NT2/D1 (cell line): ENCODE measurements at places on chromosomes 2 and 18.

- DNase-seq, result peak; percentile 28
Observed at GRCh38 chr2:151669585-151670081, 64.6 kb downstream of the NEB start.

GRCh38 chr2:27796791-27797765 is 25.6 kb downstream of the MRPL33 start:
- no peak for DNase-seq

DNA sequence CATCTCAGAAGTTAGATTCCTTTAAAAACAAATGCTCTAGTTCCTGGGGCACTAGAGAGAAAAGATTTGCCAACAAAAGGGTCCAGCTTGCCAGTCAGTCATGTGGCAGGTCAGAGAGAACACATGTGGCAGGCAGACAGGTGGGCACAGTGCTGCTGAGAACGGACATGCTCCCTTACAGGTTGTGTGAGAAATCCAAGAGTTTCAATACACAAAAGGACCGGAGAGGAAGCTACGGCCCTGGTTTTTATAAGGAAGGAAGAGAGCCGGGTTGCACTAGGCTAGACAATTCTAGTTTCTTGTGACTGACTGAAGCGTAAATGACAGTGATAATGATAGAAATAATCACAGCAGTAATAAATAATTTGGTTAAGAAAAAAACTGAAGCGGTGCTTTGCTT is 18.3 kb downstream of the CDC42EP3 start:
- no peak for DNase-seq

- no peak for DNase-seq
Observed at GRCh38 chr2:74843899-74844298, 10.0 kb downstream of the HK2 start.

- no peak for DNase-seq
Observed at GRCh38 chr2:42360493-42360889, 526 bp downstream of the COX7A2L start.

GRCh38 chr2:9336241-9336575 is 87.1 kb downstream of the ITGB1BP1 start:
- no peak for DNase-seq

GRCh38 chr2:14673351-14673875 is 40.9 kb downstream of the LRATD1 start:
- DNase-seq, result no peak

- peak; percentile 39 for DNase-seq
Observed at GRCh38 chr2:99489063-99489760, 605 bp downstream of the REV1 start.

DNA sequence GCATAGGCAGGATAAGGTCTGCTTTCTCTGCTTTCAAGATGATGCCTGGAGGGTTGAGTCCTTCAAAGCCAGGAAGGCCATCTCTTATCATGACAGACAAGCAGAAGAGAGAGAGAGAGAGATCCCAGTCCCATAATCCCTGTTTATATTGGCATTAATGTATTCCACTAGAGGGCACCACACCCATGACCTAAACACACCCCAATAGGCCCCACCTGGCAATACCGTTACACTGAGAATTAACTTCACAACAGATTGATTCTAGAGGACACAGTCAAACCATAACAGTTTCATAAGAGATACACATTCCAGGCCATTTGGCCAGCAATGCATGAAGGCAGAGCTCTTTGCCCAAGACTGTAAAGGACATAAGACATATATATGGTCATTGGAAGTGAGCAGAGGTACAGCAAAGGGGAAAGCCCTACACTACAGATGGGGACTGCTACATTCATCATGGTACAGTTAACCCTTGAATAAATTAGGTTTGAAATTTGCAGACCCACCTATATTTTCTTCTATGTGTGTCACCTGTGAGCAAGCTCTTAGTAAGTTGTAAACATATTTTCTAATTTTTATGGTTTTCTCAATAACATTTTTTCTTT is 1516.1 kb downstream of the RPIA start:
- no peak for DNase-seq

GRCh38 chr18:9173770-9174233 is 37.2 kb downstream of the ANKRD12 start:
- no peak for DNase-seq

- DNase-seq, result no peak
Observed at GRCh38 chr2:20625491-20626391, 25.2 kb downstream of the HS1BP3 start.
